Lower lobe of right lung (tissue), 2 donors: ENCODE measurements at places on chromosomes 3 and 15. TPM values are rescaled to one million over a fixed set of nuclear protein-coding genes. Genes with fewer than 3 reads are reported as not detected.
A peak's percentile ranks its signal among the peaks of the same experiment; 100 is the strongest.

DNA sequence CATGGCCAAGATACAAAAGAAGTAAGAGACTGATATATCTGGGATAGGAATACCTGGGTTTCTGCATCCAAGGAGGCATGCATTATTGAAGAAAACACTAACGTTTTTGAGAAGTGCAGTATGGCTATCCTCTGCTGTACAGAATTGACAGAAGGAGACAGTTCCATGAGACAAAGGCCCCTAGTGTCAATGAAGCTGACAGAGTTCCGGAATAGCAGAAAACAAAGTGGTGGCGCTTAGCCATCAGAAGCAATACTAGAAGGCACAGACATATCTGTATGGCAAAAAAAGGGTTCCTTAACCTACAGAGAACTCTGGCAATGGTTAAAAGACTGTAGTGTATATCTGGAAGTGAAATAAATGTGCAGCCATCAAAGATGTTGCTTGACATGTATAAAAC is 77.8 kb downstream of the VGLL3 start:
- no peak for DNase-seq

GRCh38 chr3:71202848-71203533 is 380.5 kb downstream of the FOXP1 start:
- no peak for DNase-seq

Gene LRRC3B
- 0.30 TPM for total RNA-seq

DNA sequence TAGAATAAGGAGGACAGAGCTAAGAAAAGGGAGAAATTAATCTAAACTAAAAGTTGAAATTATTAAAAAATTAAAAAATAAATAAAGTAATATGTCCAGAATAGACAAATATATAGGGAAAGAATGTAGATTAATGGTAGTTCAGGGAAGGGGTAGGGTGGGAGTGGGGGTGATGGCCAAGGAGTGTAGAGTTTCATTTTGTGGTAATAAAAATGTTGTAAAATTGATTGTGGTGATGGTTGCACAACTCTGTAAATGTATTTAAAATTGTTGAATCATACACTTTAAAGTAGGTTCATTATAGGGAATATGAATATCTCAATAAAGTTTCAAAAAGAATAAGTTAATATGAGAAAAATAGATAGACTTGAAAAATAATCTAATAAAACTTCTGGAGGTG is 21.0 kb upstream of the FNDC3B start:
- DNase-seq = no peak

Gene RASGRF1
- total RNA-seq = 82.6 TPM

GRCh38 chr3:178676942-178677790 is 140.9 kb downstream of the KCNMB2 start:
- DNase-seq = no peak

DNA sequence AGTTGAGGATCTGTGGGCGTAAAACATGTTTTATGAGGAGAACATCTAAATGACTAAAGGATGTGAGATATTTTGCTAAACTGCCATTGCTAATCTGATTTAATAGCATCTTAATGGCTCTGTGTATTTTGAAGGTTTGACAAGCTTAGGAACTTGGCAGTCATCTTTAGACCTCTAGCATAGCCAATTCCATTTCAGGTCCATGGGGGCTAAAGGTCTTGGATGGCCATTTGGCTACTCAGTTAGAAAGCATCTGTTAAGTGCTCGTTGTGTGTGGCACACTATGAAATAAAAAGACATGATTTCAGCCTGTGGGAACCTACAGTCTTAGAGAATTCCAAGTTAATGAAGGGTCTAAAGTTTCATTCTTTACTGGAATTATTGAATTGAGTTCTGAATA is 236.2 kb downstream of the IL5RA start:
- no peak for DNase-seq

Gene CELSR3
- total RNA-seq = 1.0 TPM

DNA sequence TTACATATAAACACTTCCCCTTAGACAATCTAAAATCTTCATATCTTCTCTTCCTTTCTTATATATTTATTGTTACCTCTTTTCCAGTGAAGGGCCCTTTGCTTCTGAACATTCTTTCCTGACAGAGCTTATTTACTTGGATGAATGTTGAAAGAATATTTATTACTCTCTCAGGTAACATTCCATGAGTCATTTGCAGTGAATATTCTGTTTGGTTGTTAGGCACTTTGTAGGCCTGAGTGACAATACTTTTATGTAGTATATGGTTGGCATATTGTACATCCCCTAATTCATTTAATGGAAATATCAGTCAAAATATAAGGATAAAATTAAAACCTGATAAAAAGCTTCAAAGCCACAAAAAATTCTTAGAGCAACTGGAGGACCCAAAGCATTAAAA is 260.9 kb upstream of the KCNMB2 start:
- no peak for DNase-seq

Gene GJD2
- total RNA-seq = not detected

GRCh38 chr15:36313736-36314280 is 265.6 kb upstream of the CDIN1 start:
- DNase-seq = no peak

DNA sequence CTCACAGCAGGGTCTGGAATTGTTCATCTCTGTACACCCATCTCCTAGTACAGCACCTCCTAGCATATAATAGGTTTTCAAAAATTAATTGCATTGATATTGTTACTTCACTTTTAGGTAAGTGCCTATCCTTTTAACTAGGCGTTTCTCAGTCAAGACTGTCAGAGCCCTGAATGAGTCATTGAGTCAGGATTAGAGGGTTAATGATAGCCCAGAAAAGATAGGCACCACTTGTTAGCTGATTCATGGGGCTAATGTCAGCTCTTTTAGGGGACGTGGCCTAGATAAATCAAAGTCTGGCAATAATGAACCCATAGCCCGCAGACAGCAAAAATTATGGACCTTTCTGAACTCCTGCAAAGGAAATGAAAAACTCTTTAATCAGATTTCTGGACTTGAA is 42.9 kb downstream of the TIMP4 start:
- DNase-seq = no peak

DNA sequence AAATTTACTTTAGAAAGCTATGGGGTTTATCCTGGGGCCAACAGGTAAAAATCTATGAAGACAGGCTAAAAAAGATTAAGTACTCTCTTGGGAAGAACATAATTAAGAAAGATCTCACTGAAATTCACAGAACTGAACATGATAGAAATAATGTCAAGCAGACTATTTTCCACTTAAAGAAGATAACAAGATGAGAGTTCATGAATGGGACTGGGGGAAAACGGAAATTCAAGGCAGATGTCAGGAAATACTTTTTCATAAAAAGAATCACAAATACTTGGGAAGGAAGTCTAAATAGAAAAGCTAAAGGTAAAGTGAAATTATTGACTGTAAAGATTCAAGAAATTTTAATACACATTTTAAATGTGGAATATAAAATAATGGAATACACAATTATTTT is 737.6 kb downstream of the EPHA3 start:
- DNase-seq = no peak

Gene SLC22A13
- 0.32 TPM for total RNA-seq

Gene ZNF860
- total RNA-seq = 1.6 TPM

Gene SST
- total RNA-seq = not detected

GRCh38 chr3:127053450-127053849 is 70.5 kb downstream of the PLXNA1 start:
- no peak for DNase-seq

GRCh38 chr3:48845170-48845569 is 2.5 kb downstream of the PRKAR2A start:
- no peak for DNase-seq

GRCh38 chr3:183180784-183181295 is 18.3 kb upstream of the LAMP3 start:
- DNase-seq = no peak

DNA sequence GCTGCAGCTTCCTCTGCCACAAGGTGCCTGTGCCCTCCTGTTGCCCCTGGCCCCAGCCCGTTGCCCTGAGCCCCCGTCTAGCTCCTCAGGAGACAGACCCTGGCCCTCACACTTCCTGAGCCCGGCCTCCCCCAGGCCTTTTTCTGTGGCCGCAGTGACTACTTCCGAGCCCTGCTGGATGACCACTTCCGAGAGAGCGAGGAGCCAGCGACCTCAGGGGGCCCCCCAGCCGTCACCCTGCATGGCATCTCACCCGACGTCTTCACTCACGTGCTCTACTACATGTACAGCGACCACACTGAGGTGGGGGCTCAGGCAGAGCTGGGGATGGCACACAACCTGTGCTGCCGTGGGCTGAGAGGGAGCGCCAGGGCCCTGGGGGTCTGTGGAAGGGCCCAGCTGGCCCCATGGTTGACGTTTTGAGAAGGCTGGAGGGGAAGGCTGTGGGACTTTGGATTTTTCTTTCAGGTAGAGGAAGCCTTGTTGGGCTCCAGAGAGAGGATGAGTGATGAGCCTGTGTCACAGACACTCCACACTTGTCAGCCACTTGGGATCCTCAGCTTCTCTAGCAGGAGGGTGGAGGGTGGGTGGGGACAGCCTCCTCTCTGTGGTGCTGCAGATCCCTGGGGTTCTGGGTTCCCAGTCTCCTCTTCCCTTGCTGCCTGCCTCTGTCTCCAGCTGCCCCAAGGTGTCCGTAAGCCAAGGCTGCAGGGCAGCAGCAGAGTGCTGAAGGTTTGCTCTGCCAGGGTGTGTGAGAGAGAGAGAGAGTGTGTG is 5.0 kb downstream of the ABTB1 start:
- DNase-seq = no peak

DNA sequence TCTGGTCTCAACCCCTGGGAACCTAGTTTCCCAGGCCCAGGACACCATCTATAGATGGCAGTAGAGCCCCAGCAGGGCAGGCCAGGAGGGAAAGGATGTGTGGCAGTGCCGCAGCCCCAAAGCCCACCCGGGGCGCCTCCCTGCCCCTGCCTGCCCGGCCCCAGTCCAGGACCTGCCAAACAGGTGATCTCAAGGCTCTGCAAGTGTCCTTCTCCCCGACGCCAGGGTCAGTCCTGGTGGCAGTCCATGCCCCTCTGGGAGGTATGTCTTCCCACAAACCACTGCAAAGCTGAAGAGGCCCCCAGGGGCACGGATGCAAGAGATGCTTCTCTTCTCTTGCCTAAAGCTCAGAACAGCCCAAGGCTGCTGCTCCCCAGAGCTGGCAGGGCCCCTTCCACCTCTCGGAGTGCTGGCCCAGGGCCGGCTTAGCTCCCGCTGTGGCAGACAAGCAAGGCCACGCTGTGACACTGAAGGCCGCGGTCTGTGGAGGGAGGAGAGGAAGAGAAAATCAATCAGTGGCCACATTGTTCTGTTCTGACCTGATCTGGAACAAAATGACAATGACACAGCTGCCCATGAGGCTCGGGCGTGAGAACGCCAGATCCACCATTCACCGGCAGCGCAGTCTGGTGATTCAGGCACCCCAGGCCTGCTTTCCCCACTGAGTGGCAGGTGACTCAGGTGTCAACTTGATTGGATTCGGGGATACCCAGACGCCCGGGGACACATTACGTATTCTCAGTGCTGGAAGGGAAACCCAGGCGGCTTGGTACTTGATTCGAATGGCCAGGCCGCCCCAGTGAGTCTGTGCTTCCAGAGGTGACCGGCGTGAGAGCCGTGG is 34.0 kb downstream of the KLHL25 start:
- DNase-seq = no peak

- no peak for DNase-seq
Measured at GRCh38 chr15:57079931-57080620, 161.6 kb downstream of the TCF12 start.

- DNase-seq = peak; percentile 78
Measured at GRCh38 chr3:40387001-40387894, at the start of gene ENTPD3. Gene ENTPD3 (plus strand): TSS chr3:40387184. CDS start chr3:40388058, 874 bp downstream.
